Stimulated activated CD4-positive, alpha-beta T cell treated with anti-CD3 and anti-CD28 coated beads, Interleukin-1b, Interleukin-23, amount 100 ng/mL, for 24 hours (primary cell): ENCODE measurements at places on chromosomes 12 and 14.

GRCh38 chr14:66351310-66351709 lies 134.9 kb upstream of the CCDC196 start:
- DNase-seq: no peak

DNA sequence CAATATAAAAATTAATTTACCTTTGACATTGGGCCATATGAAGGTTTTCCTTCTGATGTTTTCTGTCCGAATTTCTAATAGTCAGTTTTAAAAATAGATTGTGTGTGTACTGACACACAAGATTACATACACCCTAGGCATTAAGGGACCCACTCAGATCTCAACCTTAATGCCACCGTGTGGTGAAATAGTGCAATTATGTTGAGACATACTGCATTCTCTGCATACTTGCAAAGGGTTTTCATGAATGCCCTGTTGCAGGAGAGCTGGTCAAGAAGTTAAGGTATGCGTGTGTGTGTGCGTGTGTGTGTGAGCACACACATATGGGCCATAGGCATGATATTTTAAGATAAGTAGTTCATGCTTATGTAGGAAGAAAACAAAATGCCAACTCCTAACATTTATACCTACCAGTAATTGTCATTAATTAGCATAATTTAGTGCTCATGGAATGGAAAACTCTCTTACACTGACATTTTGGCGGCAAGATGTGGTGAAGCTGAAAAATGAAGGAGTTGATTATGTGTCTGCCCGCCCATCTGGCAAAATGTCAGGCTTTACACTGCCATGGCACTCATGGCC lies 58.8 kb downstream of the PIK3C2G start:
- no peak for DNase-seq

GRCh38 chr14:61203081-61203753 lies 77.9 kb downstream of the TMEM30B start:
- DNase-seq: no peak

- no peak for DNase-seq
Measured at GRCh38 chr14:62674563-62675237, 370.6 kb downstream of the KCNH5 start.

DNA sequence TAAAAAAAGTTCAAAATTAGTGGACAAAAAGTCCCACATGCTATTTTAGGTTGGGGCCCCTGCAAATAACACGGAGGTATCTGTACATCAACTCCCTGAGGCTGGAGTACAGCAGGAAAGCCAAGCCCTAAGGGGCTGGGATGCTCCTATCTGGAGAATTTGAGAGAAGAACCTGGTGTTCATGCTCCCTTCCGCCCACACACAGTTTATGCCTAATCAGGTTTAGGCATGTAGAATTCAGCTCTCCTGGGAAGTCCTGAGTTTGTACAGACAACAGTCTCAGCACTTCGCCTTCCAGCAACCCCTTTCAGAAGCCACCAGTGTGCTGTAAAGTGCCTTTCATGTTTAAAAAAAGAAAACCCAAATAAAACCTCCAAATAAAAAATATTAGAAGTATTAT lies 237.3 kb upstream of the GRIP1 start:
- DNase-seq: no peak
